ENCODE measurements at places on chromosomes 7 and 10.

GRCh38 chr10:13708256-13708990, 121.7 kb downstream of the PRPF18 start:
- no peak for DNase-seq

- no peak for DNase-seq
Measured at GRCh38 chr10:124255556-124255955, 162.2 kb upstream of the CHST15 start.

DNA sequence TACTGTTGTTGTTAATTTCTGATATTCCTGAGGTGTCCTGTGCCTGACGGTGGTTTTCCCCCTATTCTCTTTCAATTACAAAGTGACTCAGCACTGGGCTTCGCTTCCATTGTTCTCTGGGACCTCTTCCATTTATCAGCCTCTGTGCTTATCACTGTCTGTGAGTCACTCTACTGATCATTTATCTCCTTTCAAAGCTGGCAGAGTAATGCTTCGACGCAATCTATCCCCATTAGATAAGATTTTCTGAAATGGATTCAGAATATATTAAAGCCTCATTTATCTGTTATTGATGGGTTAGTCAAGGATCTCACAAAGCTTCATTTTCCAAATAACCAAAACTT, 679.2 kb downstream of the SDK1 start:
- DNase-seq: no peak

GRCh38 chr10:6513476-6513875, 66.6 kb downstream of the PRKCQ start:
- peak; percentile 50 for DNase-seq

- no peak for DNase-seq
Measured at GRCh38 chr10:131048606-131049005, 262.9 kb downstream of the TCERG1L start.
